ENCODE measurements at places on chromosomes 1 and 21. TPM values are rescaled to one million over a fixed set of nuclear protein-coding genes. Genes with fewer than 3 reads are reported as not detected.

ZNF496 gene
- 15.8 TPM for total RNA-seq

KRTAP19-1 gene
- not detected for total RNA-seq

PRAMEF27 gene
- total RNA-seq = not detected

GJA4 gene
- total RNA-seq = not detected

CELA2B gene
- not detected for total RNA-seq

NBPF20 gene
- total RNA-seq = 3.5 TPM

SPRR3 gene
- not detected for total RNA-seq

EPHA2 gene
- not detected for total RNA-seq

CATSPERE gene
- 0.91 TPM for total RNA-seq

SYPL2 gene
- not detected for total RNA-seq

IFNLR1 gene
- total RNA-seq = 1.3 TPM

KPRP gene
- not detected for total RNA-seq

Data from CD4-positive, alpha-beta T cell (primary cell).